ENCODE measurements at places on chromosomes 3 and 15. TPM values are rescaled to one million over a fixed set of nuclear protein-coding genes. Genes with fewer than 3 reads are reported as not detected.
A peak's percentile ranks its signal among the peaks of the same experiment; 100 is the strongest.

DNA sequence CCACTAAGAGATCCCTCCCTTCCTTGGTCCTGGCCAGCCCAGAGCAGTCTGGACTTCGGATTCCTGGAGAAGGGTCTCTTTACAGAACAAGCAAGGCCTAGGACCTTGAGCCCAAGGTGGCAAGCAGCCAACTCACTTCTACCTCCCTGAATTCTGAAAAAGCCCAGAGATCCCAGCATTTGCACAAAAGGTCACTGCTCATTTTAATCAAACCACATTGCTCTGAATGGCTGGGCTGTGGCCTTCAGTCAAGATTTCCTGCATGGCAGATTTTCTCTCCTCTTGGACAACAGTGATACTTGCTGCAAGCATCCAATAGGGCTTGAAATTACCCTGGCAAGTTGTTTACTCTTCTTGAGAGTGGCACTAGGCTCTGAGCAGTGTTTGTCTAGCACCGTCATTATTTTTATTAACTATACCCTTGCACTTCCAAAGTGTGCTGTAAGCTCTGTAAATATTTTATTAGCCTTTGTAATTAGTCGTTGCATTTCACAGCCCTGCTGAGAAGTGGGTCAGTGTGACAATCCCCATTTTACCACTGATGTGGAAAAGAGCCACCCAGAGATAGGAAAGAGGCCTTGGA, 274.7 kb upstream of the CTNNB1 start:
- DNase-seq: no peak

DNA sequence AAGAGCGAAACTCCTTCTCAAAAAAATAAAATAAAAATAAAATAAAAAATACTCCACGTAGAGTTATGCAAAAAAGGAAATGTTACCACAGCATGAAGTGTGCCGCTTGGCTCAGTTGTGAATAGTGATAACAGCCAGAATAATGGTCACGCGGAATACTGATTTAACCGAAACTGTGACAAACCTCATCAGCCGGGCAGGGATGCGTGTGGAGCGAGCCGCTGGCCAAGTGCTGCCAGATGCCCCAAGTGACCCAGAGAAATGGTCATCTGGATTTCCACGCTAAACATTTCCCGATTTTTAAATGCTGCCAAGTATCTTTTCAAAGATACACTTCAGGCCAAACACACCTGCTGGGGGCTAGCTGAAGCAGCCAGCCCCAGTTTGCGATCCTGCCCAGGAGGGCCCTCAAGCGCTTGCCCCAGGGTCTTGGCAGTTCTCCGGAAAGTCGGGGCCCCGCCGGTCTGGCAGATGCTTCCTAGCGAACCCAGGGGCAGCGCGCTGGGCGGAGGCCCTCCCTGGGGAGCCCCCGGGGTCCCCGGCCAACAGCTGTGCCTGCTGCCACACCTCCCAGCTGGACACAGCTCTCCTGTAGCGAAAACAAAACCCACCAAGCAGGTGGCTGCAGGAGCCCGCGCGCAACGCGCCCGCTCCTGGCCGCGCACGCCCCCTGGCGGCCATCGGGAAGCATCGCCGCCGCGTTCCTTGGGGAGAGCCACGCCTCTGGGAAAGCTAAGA, 35.1 kb downstream of the CMTM6 start:
- peak; percentile 66 for DNase-seq

Gene SLC38A3
- polyA plus RNA-seq: 0.98 TPM

DNA sequence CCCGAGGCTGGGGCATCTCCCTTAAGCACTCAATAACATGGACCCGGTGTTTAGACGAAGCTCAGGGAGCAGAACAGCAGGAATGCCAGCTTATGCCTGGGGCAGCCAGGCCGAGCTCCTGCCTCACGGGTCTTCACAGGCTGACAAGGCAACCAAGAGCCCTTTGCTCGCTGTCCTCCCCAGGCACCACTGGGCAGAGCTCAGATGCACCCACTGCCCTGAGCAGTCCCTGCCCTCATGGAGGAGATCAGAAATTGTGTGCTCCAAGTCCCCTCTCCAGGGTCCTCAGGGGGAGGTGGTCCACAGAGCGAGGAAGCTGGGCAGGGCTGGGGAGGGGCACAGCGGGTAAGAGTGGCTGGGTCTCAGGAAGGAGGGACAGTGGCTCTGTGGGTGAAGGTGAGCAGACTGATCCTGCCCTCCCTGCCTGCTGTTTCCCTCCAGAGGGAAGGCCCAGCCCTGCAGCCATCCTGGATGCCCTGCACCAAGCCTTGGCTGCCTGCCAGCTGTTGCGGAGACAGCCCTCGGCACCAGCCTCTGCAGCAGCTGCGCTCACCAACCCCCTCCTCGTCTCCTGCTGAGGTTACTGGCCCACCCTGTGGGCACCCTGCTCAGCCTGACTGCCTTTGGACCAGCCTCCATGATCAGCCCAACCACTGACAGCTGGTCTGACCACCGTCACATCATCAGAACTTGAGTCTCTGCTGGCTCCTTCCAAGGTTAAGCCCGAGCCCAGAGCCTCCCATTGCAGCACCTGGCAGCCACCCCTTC, 21.1 kb upstream of the GP9 start:
- peak; percentile 40 for DNase-seq

- no peak for DNase-seq
Observed at GRCh38 chr3:193732391-193732790, 139.4 kb downstream of the OPA1 start.

DNA sequence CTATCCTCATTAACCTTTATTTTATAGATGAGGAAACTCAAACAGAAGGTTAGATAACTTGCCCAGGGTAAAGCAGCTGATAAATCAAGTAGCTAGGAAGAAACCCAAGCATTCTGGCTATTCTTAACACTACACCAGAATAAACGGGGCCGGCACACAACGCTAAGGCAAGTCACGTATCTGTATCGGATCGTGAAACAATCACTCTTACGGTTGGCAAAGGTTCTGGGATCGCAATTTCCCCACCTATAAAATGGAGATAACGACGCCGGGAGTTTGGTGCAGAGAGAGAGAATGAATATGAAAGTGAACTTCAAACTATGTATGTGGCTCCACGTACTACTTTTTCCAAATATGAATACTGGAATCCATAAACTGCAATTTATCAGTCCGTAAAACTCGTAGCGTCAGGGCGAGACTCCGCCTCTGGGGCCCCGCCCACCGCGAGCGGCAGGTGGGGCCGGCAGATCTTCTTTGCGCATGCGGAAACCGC, 252 bp upstream of the ARMC8 start:
- peak; percentile 89 for DNase-seq

GRCh38 chr3:118196183-118196582, 838.5 kb downstream of the IGSF11 start:
- DNase-seq: no peak

- no peak for DNase-seq
Observed at GRCh38 chr15:68421115-68421551, 10.8 kb downstream of the ITGA11 start.

DNA sequence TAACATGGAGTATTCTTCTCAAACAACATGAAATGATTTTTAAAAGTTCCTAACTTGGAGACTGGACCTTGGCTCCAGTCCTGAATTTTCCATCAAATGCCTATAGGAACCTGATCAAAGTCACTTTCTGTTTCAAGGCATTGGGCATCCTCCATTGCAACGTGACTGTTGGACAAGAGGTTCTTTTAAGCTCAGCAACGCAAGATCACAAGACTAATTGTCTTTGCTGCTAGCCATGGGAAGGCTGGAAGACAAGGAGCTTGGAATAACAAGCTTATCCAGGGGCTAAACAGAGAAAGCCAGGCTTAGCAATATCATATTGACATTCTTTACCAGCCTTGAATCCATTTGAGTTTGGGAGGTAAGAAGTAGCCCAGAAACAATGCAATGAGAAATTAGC, 48.3 kb downstream of the SST start:
- no peak for DNase-seq

Data from muscle of back (tissue), 13 donors.